ENCODE measurements at places on chromosomes 7 and 10.

- peak; percentile 45 for DNase-seq
These were observed 4.3 kb upstream of the KCNMA1 start for GRCh38 chr10:77641788-77642397.

- DNase-seq = no peak
These were observed 2.6 kb downstream of the NPTX2 start for GRCh38 chr7:98619450-98620321.

GRCh38 chr10:72334196-72334824 is 20.4 kb downstream of the DNAJB12 start:
- no peak for DNase-seq

DNA sequence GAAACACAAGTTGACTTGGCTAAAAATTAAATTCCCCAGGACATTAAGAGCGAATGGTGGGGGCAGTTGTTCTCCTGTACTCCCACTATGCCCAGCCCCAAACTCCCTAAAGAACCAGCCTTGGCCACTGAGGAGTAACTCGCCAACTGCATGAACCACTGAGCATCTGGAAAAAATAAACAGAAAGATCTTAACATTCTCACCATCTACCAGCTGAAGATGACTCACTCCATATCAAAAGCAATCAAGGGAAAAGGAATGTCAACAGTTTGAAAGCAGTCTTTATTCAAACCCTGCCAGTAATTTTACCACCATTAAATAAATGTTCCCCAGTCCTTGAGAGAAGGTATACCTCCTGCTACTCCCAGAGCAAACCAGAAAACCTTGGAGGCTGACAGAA is 45.4 kb downstream of the CTTNBP2 start:
- peak; percentile 23 for DNase-seq

GRCh38 chr7:43884617-43885016 is 15.3 kb upstream of the MRPS24 start:
- no peak for DNase-seq

DNA sequence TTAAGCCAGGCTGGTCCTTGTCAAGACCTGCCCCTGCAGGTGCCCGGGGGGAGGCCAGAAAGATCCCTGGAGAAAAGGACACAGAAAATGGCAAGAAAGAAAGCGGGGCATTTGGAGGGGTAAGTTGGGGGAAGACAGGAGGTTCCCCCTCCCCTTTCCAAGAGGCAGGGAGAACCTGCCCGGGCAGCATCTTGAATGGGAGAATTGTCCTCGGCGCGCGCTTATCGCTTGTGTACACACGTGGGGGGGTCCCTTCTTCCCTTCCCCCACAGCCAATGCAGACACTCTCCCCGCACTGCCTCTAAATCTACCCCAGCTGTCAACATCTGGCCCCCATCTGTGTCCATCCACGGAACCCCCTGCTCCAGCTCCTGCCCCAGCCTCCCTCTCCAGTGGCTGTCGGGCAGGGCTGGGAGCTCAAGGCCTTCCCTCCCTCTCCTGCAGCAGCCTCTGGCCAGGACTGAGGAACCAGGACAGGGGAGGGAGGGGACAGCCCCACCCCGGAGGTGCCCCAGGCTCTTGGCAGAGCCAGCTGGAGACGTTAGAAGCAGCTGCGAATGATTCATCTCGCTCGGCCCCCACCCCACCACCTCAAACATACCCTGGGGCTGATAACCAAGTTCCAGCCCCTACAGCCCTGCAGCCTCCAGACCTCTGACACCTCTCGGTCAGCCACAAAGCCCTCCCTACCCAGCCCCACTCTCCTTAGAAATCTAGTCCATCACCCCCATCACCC is 25.3 kb downstream of the EPHB4 start:
- DNase-seq = peak; percentile 28

GRCh38 chr7:81902536-81902935 is 132.7 kb upstream of the HGF start:
- no peak for DNase-seq

DNA sequence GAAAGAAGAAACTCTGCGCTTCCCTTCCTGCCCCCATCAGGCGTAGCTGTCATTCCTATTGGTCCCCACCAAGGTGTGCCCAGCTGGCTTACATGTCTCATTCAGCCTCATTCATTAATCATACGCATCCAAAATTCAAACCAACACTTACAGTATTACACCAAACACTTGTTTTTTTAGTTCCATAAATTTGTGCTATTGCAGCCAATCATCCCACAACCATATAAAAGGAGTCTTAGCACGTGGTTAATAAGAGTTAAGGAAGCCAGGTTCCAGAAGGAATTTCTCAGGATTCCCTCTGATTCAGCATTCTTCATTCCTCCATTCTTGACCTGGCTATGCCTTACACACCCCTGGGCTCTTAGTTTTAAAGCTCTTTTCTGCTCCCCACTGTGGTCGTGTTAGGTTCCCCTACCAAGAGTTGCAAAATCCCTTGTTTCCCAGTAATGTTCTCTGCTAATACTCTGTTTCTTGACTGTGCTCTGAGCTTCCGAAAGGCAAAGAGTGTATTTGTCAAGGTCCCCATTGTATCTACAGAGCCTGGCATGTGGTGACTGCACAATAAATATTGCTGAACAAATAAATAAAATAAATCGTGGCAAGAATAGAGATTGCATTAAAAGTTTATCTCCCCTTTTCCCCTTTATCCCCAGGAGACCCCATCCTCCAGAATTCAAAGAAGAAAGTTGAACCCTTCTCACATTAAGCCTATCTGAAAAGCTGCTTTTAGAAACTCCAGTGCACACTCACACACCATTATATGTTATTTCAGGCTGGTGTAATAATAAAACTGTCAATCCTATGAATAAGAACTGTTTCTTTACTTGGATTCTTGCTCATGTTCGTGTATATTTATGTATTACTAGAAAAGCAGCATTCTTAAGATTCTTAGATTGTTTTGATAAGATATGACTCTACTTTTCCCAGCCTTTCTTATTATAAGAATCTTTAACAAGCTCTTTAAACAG is 514.4 kb downstream of the INHBA start:
- peak; percentile 69 for DNase-seq

DNA sequence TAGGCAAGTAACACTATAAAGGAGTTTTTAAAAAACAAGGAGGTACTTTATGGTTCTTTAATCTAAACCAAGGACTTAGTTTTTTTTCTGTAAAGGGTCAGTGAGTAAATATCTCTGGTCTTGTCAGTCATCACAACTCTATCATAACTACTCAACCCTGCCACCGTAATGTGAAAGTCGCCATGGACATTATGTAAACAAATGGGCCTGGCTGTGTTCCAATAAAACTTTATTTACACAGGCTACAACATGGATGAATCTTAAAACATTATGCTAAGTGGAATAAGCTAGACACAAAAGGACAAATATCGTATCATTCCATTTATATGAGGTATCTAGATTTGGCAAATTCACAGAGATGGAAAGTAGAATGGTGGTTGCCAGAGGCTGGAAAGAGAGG is 60.8 kb upstream of the SP4 start:
- no peak for DNase-seq

DNA sequence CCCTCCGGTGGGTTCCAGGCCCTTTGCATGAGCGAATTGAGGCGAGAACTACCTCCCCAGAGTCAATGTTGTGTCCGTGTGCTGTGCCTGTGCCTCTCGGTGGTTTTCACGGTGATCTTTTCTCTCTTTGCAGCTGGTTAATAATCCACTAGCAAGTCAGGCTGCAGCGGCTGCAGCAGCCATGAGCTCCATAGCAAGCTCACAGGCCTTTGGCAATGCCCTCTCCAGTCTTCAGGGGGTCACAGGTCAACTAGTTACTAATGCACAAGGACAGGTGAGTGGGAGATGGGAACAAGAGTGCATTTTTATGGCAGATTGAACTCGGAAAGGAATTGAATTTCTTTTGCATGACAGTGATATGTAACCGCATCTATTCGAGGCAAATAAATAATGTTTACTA is 159.7 kb upstream of the YAE1 start:
- DNase-seq = no peak

DNA sequence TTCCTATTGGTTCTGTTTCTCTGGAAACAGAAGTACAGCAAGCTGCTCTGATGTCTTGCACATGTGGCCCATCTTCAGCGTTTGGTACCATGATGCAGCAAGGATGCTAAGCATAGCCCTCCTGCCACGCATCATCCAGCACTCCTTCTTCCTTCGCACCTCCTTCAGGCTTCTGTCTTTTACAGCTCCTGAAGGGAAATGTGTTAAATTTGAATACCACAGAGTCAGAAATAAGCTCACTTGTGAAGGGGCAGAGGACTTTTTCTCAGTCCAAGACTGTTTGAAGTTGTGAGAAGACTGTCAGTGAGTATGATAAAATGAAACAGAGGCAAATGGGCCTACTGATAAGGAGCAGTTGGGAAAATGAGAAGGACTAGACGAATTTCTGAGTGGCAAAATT is 20.7 kb downstream of the TSPAN13 start:
- no peak for DNase-seq

DNA sequence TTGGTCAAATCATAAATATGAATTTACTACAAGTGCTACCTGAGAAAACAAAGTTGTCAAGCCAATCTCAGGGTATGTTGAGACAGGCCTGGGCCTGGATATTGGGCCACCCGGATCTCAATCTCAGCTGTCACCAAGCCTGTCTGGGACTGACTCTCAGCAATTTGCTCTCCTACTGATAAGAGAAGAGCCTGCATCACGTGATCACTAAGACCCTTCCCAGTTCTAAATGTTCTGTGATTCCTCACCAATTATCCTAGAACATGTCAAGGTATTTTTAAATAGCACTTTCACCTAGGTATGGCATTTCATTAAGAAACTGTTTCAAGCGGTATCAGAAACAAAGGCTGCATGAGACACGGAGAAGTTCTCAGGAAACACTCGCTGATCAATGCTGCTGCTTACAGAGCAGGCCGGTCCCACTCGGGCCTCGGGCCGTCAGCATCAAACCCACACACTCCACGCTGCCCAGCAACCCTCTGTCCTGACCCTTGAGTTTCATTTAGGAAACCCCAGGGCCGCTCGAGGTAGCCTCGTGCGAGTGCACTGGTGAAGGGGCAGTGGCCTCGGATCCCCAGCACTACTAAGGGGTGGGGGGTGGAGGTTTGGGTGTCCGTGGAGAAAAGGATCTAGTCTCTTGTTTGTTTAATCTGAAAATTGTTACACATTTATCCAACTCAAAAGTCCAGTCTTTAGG is 4.1 kb downstream of the KLF6 start:
- no peak for DNase-seq

GRCh38 chr10:101828766-101829551 is 10.7 kb upstream of the OGA start:
- no peak for DNase-seq

- DNase-seq = no peak
These were observed 13.9 kb downstream of the ADK start for GRCh38 chr10:74164716-74165529.

GRCh38 chr7:50621206-50621605 is 56.0 kb upstream of the DDC start:
- no peak for DNase-seq

DNA sequence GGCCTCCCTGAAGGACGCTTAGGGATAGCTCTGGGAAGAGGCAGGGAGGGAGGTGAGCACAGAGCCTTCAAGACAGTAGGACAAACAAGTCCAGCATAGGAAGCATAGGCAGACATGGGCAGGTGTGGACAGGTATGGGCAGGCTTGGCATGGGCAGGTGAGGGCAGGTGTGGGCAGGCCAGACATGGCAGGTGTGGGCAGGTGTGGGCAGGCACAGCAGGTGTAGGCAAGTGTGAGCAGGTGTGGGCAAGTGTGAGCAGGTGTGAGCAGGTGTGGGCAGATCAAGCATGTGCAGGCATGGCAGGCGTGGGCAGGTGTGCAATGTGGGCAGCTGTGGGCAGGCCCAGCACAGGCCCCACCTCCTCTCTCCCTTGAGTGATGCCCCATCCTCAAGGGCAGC is 148.8 kb upstream of the ZMIZ1 start:
- no peak for DNase-seq

GRCh38 chr7:138105221-138105620 is 29.0 kb downstream of the AKR1D1 start:
- no peak for DNase-seq

DNA sequence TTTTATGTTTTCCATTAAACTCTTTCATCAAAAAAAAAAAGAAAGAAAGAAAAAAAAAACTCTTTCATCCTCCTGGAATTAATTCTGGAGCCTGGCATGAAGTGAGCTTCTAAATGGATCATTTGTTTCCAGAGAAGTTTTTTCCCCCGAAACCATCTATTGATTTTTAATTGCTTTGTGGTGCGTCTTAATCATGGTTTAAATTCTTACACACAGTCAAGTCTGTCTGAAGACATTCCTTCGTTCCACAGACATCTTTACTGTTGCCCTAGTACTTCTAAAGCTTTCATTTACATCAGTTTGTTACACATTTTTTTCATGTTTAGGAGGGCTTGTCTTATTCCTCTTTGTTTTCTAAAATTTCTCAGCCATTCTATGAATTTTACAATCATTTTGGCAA is 493.4 kb upstream of the FOXK1 start:
- no peak for DNase-seq

- no peak for DNase-seq
These were observed 214.5 kb downstream of the AUTS2 start for GRCh38 chr7:69812756-69813155.

- DNase-seq = no peak
These were observed 58.2 kb downstream of the ABI1 start for GRCh38 chr10:26802527-26802926.

GRCh38 chr7:15831606-15832005 is 145.1 kb upstream of the MEOX2 start:
- DNase-seq = no peak

DNA sequence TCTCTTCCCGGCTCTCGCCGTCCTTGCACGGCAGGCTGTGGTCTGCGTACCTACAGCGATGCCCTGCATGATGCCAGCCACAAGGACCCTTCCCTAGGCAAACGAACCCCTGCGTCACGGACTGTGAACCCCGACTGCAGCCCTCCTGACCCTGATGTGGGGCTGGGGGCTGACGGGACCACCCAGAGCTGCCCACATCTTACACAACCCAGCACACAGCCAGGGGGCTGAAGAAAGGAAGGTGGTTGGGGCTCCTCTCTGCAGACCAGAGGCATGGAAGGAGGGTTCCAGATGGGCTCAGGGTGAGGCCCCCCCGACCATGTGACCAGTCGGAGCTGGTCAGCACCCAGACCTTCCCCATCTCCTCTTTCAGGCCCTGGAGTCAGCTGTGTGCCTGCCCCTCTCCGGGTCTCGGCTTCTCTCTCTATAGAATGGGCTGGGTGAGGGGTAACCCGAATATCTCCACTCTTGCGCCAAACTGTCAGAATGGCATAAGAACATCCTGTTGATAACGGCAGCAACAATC is 41.4 kb downstream of the EBF3 start:
- no peak for DNase-seq

DNA sequence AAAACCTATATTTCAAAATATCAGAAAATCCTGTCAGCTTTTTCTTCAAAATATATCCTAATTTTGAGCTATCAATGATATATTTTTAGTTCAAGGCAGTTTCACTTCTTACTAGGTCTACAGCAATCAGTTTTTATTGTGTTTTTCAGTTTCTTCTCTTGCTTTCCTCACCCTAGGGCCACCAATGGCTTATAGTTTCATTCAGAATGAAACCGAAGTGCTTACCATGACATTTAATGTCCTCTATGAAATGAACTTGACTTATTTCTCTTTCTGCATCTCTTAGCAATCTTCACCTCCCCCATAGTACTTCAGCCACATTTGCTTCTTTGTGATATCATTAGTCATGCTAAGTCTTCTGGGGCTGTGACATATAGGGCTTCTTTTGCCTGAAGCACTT is 100.3 kb downstream of the ARL5B start:
- no peak for DNase-seq
